ENCODE measurements at places on chromosomes 3 and 15.

DNA sequence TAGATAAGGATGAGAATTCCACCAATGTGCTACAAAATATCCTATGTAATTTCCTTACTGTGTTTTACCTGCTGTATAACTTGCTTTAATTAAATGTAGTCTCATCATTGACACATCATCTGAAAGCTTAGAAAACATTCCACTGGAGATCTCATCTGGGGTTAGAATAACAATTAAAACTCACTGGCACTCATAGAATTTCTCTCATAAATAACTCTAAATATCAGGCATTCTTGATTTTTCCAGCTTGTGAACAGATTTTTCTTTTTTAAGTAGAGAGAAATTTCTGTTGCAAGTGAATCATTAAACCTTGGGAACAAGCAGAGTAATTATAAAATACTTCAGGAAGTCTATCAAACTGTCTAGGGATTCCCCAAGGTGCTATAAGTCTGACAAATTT lies 843.8 kb downstream of the NAALADL2 start:
- no peak for DNase-seq

- DNase-seq: no peak
Measured at GRCh38 chr15:61028427-61028826, 200.7 kb downstream of the RORA start.

DNA sequence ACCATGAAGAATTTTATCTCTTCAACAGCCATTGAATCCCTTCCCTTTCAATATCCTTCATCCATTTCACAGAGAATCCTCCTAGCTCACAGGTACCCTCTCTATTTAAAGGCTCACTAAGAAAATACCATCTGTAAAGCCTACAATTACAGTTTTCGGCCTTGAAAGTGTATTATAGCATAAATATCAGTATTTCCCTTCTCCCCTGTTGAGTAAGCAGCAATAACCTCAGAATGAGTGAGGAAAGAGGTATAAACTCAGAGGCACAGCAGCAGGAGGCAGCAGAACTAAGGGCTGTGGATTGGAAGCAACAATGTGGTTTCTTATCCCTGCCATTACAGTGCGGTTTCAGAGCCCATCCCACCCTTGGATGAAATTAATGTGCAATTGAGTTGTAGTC lies 360.6 kb upstream of the ATP10A start:
- DNase-seq: no peak

DNA sequence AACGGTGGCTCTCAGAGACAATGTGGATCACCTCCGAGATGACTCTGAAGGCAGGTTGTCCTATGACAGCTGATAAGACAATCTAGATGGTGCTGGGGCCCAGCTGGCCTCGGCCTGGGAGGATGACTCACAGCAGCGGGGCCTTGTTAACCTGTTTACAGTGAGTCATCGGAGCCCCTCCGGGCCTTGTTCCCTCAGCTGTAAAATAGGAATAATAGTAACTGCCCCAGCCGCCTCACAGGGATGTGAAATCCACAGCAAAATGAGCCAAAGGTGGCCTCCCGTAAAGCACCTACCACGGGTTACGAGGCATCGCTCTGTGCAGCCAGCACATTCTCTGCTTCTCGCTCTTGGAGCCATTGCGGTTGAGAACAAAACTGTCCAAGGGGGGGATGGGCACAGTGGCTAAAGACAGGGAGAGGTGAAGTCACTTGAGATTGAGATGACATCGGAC lies 88.6 kb upstream of the RASGRF1 start:
- DNase-seq: no peak

GRCh38 chr3:27312044-27312668 lies 57.0 kb downstream of the NEK10 start:
- no peak for DNase-seq

DNA sequence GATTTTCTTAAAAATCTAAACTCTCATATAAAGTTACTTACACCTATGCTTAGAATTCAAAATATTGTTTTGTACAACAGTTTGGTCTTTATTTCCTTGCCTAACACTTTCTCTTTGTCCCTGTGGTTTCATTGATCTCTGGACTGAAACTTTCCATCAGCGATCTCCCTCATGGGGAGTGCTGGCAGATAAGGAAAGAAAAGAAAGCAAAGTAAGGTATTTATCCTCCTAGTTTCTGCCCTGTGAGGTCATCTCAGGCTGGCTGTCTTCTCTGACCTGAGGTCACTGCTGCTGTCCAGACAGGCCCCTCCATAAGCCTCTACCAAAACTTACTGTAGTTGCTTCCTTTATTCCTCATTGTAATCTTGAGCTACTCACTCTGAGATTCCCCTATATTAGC lies 57.9 kb upstream of the EPHA6 start:
- DNase-seq: no peak

- peak; percentile 0 for DNase-seq
Measured at GRCh38 chr3:61936344-61936937, 375.1 kb downstream of the PTPRG start.

DNA sequence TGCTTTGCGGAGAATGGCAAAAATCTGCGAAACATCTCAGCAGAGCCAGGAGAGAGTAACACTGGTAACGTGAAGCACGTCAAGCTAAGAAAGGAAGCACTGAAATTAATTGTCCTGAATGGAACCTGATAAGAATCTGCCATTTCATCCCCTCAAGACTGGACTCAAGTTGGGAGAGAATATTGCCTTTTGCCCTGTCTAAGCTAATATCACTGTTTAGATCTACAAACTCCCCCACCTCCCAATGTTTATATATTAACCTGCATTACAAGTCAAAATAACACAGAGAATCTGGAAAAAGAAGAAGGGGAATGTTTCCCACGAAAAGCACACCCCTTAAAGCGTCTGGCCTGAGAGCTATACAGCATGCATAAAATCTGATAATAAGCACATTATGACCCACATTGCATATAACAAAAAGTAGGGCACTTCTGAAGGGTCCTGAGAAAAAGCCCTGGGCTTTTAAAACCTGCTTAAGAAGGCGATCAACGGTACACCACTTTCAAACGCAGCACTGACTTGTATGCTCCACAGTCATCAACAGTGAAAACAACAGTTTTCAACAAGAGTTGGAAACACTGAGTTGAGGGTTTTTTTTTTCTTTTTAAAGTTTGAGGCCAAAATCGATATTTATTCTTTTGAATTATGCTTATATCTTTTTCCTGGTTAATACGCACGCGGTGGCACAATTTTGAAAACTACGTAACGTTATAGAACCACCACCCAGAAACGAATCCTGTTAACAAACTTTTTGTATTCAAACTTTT lies 1.4 kb upstream of the KAT2B start:
- no peak for DNase-seq

- DNase-seq: no peak
Measured at GRCh38 chr3:100603469-100603868, 5.9 kb upstream of the ADGRG7 start.

DNA sequence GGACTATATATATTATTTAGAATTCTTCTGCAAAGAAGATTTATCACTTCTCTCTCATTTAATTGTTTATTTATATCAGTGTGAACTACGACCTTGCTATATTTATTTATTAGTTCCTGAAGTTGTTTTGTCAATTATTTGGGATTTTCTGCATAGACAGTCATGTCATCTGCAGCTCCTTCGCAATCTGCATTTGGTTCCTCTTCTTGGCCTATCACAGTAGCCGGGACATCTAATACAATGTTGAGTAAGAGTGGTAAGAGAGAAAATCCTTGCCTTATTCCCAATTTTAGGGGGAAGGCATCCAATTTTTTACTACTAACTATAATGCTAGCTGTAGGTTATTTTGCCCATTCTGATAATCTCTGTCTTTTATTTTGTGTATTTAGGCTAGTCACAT lies 39.4 kb downstream of the FOXL2 start:
- DNase-seq: no peak

GRCh38 chr3:174002543-174002942 lies 605.0 kb downstream of the NLGN1 start:
- no peak for DNase-seq

DNA sequence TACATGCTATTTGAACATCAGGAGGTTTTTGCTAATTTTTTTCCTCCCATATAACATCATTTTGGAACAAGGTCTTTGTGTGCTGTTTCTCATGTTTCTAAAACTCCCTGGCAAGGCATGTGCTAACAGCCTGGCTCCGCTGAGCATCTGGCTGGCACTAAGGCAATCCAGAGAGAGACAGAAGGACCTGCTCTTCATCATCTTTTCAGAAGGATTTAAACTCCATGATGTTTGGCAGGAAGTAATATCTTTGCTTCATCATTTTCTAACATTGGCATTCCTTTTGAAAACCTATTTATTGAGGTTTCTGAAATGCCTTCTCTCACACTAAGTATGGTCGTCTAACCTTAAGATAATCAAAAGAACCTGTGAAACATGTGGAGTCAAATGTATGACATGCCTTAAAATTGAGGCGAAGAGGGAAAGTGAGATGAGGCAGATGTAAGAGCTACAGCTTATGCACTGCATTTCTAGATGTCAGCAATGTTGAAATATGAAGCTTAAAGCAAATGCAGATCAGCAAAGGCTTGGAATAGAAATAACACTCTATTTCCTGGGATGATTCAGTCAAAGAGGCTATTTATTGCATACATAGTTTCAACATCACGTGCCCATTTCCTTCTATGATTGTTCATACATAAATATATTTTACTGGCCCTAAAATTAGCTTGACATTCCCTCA lies 592.0 kb downstream of the ZNF385D start:
- DNase-seq: no peak

DNA sequence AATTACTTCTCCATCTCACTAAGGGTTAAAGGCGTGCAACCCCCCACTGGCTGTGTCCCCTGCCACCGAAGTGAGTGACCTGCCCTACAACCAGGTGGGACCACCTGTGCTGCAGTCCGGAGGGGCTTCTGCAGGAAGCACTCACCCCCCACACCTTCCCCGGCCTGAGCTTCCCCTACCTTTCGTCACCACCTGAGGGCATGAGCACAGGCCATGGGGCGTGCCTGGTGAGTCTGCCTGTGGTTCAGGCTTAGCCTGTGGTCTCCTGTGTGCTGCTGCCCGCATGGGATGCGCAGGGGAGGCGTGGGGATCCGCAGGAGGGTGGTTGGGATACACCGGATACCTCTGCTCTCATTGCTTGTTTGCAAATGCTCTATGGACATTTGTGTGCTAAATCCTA lies 46.0 kb downstream of the KLHL25 start:
- no peak for DNase-seq

GRCh38 chr15:56950979-56951378 lies 32.5 kb downstream of the TCF12 start:
- no peak for DNase-seq

DNA sequence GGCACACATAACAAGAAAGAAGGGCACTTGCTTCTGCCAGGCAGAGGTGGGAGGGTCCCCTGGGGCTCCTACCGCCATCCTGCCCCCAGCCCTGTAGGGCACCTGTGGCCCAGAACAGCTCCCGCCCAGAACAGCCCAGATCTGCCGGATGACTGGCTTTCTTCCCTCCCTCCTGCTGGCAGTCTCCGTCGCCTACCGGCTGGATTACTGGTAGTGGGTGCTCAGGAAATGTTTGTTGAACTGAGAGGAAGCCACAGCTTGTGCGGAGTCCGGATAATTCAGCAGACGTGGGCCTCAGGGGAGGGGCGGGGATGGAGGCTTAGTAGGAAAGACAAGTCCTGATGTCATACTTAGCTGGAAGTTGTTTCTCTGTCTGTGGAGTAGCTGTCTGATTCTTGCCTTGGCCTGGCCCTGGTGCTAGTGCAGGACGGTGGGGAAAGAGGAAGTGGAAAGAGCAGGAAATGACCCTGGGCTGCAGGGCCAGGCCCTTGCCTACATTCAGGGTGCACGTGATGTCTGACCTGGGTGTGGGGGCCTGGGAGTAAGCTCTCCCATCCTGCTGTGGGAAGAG lies 6.7 kb downstream of the CCDC9B start:
- DNase-seq: no peak

DNA sequence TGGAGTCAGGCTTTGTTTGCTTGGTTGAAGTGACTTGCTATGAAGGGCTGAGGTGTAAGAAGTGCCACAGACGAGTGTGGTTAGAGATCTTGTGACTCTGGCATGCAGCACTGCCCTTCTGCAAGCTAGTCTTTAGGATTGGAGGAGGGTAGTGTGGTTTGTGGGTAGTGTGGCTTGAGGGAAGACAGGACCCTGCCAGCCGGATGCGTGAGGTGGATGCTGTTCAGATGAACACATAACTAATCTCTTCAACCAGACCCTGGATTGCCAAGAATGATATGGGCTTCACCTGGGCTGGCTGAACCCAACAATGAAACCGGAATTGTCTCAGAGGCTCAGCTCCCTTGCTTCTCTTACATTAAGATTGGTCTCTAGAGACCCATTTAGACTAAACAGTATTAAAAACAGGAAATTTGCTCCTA lies 32.7 kb downstream of the STARD9 start:
- no peak for DNase-seq

DNA sequence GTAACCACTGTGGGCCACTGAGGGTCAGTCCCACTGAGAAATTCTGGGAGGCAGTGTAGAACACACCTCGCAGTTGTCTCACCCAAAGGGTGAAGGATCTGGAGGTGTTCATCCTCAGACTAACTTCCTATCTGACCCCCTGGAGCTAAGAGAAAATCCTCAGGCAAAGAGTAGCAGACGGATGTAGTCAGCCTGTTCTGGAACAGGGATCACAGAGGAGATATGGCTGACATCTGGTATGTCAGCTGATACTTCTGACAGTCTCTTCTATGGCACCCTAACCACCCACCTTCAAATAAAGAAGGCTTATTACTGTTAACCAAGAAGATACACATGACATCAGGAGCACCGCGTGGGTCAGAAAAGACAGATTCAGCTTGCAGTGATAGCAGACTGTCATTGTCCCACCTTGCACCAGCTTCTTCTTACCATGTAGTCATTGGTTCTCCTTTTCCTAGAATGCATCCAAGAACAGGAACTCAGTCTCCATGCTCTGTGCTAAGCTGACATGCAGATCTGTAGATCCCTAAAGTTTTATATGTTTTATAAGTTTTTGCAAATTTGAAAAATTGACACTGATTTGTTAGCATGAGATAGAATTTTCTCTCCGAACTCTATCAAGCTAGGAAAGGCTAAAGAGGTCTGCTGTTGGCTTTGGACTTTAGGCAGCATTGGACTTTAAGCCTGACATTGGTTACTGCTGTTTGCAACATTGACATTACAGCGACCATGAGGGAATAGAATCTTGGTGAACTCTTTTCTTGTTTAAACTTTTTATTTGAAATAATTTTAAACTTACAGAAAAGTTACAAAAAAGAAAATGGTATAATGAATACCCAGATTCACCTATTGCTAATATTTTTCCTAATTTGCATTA lies 60.4 kb downstream of the KBTBD12 start:
- DNase-seq: no peak

DNA sequence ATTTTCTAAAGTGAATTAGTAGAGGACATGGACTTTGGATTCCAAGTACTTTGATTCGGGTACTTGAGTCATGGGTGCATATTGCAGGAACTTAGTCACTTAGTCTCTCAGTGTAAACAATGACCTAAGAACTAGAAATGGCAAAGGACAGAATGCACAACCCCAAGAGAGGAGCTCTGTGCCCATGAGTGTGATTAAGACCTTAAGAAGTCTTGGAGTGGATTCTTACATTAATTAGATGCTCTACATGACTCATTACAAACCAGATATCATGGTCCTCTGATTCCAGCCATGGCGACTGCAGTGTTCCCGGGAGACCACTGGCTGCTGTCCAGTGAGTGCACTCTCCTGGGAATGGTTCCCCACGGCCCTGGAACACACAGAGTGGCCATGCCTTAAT lies 251.5 kb downstream of the GABRG3 start:
- DNase-seq: no peak

GRCh38 chr15:85118581-85118980 lies 136.9 kb downstream of the PDE8A start:
- DNase-seq: no peak

- no peak for DNase-seq
Measured at GRCh38 chr15:93477721-93478120, 388.7 kb upstream of the RGMA start.
